ENCODE measurements at places on chromosomes 3 and 15.

GRCh38 chr3:8303466-8303865 lies 198.2 kb upstream of the LMCD1 start:
- DNase-seq, result no peak

DNA sequence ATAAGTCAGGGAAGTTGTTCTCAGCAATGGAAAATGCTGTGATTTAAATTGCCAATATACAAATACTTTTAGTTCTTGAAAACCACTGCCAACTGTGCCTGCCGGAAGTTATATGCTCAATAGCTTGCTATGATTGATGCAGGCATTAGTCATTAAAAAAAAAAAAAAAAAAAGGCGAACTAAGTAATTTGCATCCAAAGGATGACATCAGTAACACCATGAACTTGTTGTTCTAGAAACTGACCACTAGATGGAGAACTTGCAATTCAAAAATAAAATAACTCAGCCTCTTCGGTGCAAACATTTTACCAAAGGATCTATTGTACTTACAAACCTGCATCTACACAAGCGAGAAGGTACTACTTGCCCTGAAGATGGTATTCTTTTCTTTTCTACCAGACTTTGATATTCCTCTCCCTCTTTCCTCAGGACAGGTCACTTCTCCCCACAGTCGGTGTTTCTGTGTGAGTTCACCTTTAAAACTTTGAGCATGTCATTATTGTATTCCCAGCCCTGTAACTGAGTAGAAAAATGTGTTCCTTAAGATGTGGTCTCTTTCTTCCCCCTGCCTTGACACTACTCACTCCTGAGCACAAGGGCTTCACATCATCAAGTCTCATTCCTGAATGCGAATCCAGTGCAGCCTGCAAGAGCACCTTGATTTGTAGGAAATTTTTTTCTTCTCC lies 115.0 kb upstream of the VEPH1 start:
- DNase-seq, result no peak

DNA sequence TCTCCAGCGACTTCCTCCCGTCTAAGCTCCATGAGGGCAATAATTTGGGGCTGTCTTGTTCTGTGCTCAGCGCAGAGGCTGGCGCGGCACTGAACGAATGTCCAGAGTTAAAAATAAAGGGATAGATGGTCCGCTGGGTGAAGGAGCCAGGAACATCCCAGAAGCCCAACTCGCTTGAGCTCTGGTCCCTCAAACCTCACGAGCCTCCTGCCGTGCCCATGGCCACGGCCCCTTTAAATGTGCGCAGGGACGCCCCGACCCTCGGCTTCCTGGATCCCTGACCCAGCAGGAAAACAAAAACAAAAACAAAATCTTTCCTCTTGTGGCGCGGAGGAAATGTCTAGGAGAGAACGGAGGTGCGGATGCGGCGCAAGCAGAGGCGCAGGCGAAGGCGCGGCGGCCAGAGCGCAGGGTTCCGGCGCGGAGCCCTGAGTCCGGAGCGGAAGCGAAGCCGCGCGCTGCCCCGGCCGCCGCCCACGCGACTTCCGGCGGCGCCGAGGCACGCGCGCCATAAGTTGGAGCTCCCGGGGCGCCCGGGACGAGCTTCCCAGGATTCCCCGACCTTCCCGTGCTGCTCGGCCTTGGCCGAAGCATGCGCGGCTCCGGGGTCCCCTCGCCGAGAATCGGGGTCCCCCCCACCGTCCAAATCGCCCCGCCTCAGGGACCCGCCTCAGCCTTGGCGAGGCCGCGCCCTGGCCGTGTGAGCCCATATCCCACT lies 52.9 kb upstream of the WNT7A start:
- DNase-seq, result no peak

DNA sequence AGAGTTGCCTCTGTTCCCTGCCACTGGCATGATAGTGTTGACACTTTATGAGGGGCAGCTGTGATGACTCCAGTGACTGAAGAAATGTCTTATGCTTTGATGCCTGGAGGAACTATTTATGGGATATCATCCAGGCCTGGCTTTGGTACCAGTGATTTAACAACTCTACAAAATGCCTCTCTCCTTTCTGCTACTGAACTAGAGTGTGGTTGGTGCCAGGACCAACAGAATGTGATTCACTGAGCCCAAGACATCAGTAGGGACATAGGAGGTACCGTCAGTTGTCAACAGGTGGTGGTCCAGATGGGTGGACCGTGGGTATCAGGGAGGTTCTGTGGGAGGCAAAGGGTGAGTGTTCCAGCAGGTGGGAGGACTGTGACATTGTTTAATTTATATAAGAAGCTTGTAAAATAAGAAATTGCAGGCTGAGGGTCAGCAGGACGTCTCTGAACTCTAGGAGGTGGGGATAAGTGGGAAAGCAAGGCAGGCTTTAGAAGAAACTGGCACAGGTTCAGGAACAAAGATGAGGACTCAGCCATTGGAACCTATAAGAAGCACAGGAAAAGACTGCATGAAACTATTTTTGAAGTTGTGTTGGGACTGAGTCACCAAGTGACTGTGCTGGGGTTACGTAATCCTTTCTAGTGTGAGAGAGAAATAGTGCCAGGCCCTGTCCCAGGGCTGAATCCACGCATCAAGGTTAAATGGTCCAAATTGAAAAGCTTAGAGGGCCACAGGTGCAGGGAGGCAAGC lies 28.5 kb upstream of the SLC7A14 start:
- DNase-seq, result no peak

- DNase-seq, result no peak
These were observed 20.5 kb upstream of the FRMD5 start for GRCh38 chr15:44215594-44215993.

DNA sequence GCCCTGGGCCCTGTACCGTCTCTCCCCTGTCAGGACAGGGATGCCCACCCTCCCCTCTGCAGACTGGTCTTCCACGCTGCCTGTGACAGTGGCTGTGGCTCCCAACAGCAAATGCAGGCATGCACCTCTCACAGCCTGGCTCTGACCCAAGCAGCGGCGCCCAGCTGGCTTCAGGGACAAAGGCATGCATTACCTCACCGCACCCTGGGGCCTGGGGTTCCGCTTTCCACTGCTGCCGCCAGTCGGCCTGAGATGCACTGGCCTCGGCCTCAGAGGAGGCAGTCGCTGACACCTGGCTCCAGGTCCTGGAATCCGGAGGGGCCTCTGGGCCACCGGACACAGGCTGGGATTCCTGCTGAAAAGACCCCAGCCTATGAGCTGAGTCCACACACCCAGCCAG lies 70.3 kb downstream of the SCN5A start:
- no peak for DNase-seq

- DNase-seq, result no peak
These were observed 626.1 kb downstream of the SQOR start for GRCh38 chr15:46260937-46261336.

DNA sequence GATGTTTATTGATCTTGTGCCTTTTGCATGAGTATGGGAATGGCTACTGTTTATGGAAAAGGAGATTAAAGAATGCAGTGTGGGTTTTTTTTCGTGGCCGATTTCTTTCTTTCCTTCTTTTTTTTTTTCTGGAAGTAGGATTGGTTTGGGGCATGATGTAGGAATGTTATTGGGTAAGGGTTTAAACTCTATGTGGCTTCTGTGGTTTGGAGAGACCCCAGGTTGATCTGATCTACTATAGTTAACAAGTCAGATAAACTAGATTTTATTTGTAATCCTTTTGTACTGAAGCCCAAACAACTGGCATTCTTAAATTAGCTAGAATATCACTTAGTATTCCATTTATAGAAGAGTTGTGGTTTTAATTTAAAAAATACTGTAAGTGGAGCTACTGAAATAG lies 304.8 kb downstream of the LPP start:
- no peak for DNase-seq

- no peak for DNase-seq
These were observed 145.2 kb downstream of the TAFA4 start for GRCh38 chr3:68787106-68787626.

GRCh38 chr15:48966595-48967301 lies 3.0 kb upstream of the SHC4 start:
- DNase-seq, result no peak

DNA sequence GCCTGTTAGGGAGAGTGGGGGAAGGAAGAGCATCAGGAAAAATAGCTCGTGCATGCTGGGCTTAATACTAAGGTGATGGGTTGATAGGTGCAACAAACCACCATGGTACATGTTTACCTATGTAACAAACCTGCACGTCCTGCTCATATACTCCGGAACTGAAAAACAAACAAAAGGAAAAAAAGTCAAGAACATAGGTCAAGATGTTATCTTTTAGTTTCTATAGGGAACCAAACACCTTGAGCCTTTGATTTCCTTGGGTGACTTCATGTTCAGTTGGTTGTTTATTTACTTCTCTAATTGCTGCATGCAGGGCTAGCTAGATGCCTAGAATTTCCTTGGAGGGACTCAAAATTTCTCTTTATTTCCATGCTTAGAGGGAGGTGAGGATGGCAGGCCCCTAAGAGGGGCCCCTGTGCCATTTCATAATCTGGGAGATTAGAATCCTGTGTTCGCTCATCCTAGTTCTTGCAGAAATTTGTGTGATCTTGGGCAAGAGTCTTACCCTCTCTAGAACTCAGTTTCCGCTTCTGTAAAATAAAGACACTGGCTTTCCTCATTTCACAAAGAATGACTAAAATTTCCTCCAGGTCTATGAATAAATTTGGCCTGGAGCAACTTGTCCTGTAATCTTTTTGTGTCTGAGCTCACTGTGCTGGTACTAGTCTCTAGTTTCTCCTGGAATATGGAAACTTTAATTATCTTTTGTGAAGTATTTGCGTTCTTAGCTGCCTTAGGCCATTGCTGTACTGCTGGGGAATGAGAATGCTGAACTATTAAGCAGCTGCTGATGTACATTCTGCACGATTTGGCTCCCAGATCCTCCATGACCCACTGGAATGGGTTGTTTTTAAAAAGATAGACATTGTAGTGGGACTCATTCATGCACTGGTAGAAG lies 457.5 kb downstream of the EDEM1 start:
- DNase-seq, result no peak

DNA sequence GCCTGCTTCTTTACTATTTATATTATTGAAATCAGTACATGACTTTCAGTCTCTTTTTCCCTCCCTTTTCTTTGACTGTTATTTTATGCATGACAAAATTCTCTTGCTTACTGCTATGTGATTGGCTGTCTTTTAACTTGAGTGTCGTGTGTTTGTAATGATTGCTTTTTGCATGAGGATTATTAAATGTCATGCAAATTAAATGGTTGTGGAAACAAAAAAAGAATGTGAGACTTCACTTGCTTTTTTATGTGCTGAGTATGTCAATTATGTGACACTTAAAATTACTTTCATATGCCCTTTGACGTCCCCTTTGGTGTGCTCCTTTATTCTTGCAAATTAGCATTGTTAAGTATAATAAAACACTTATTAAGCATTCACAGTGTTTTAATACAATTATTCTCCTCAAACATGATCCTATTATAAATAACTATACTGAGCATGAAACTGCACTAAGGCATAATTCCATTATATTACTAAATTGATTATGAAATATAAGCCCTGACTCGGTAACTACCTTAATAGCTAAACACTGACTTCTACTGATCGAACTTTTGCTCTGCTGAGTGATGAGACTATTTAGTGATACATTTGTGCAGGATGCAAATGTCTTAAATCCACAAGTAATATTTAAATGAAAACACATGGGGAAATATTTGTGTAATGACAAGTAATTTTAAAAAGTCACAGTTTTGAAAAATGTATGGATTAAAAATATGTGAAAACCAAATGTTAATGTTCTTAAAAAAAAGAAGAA lies 401.7 kb downstream of the NLGN1 start:
- DNase-seq, result no peak

- DNase-seq, result no peak
These were observed 26.6 kb upstream of the SYNPR start for GRCh38 chr3:63251499-63251898.

- DNase-seq, result no peak
These were observed 223.5 kb downstream of the DTWD1 start for GRCh38 chr15:49844390-49844789.

DNA sequence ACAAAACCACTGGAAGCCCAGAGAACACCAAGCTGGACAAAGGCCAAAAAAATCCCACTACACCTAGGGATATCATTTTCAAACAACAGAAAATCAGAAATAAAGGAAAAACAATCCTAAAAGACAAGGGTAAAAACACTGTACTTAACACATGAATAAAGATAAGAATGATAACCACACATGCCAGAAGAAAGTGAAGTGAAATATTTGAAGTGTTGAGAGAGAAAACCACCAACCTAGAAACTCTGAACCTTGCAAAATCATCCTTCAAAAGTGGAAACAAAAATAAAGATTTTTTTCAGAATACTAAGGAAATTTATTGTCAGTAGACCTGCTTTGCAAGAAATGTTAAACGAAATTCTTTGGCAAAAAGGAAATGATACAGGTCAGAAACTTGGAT lies 45.1 kb downstream of the KPNA1 start:
- DNase-seq, result no peak

DNA sequence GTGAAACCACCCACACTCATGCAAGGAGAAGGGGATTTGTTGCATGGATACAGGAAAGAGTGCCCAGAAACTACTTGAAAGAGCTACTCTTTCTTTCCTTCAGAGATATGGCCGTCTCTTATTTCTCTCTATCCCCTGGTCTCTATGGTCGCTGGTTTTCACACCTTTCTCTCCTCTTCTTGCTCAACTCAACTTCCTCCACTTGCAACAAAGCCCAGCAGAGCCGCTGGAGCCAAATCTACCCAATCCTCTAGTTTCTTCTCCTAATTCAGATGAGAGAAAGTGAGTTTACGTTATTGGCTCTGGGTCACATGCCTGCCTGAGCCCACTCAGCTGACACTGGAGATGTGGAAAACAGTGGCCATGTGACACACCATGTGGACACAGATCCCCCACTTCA lies 215.2 kb downstream of the OSBPL10 start:
- DNase-seq, result no peak

DNA sequence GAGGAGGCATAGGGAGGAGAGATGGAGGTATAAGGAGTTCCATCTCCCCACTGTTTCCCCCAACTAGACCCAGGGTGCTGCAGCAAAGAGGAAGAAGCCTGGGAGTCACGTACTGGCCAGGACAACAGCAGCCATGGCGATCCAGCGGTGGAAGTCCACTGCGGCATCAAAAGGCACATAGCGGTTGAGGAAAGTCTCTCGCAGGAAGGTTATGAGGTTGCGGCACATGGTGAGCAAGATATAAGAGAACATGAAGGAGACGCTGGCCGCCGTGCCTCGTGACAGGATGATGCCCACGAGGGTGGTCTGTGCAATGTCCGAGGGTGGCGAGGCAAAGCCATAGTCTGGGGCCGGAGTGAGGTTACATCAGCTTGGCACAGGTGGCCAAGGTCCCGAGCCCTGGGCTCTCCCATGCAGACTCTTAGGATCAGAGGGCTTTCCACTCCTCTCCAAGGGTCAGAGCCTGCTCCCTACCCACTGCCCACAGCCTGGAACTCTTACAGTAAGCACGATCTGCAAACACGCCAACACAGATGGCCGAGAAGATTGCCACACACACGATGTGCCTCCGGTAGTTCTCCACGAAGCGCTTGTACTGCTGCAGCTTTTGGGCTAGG lies 14.3 kb downstream of the DUOX2 start:
- no peak for DNase-seq

- no peak for DNase-seq
These were observed 256.8 kb downstream of the PLOD2 start for GRCh38 chr3:145904138-145904537.

DNA sequence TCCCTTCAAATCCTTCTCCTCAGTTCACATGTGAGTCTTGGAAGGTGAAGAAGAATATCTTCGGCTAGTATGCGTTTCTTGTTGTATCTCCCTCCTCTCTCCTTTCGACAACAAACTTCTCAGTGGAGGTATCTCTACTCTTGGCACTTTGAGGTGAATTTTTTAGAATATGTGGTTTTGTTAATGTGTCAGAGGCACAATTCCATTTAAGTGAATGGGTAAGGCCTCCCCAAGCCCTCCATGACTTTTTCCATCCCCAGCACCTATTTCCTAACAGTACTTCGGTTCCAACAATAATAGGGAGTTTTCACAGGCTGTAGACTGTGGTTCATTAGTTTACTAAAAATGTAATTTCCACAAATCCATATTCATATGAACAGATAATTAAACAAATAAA lies 74.2 kb downstream of the TM4SF4 start:
- no peak for DNase-seq
